Mesenteric fat pad (tissue), 1 donor: ENCODE measurements at places on chromosomes 1 and 21. TPM values are rescaled to one million over a fixed set of nuclear protein-coding genes. Genes with fewer than 3 reads are reported as not detected.

DNA sequence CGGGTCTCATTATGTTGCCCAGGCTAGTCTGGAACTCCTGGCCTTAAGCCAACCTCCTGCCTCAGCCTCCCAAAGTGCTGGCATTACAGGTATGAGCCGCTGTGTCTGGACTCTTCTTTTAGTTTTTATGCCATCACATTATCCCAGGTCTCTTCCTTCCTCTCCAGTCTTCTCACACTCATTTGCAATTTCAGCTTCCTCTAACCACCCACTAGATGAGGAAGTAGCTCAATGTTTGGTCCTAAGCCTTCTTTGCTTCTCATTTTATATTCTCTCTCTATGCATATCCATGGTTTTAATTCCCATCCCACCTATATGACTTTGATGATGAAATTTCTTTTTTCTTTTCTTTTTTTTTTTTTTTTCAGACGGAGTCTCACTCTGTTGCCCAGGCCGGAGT, 3.1 kb upstream of the ZBTB8A start:
- no peak for DNase-seq

- DNase-seq: no peak
Observed at GRCh38 chr21:34782506-34783360, 113.9 kb downstream of the CLIC6 start.

GRCh38 chr1:10085076-10085475, 52.3 kb downstream of the UBE4B start:
- DNase-seq: no peak

DNA sequence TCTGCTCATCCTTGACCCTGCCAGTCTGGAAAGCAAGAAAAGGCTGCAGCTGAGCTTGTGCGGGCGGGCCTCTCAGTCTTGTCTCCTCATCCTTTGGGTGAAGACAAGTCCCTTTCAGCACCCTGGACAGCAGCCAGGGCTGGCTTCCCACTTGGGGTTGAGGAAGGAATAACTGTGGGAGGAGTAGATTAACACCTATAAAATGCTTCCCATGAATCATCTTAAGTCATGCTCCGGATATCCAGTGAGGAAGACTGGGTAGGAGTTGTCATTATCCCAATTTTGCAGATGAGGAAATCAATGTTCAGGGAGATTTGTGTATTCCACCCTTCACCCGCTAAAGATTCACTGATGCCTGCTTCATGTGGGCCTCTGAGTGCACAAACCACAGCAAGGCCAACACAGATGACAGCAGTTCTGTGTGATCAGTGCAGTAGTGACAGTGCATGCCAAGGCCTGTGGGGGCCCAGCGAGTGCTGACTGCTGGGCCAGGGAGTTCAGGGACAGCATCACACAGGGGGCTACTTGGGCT, 20.1 kb upstream of the COL16A1 start:
- DNase-seq: no peak

DNA sequence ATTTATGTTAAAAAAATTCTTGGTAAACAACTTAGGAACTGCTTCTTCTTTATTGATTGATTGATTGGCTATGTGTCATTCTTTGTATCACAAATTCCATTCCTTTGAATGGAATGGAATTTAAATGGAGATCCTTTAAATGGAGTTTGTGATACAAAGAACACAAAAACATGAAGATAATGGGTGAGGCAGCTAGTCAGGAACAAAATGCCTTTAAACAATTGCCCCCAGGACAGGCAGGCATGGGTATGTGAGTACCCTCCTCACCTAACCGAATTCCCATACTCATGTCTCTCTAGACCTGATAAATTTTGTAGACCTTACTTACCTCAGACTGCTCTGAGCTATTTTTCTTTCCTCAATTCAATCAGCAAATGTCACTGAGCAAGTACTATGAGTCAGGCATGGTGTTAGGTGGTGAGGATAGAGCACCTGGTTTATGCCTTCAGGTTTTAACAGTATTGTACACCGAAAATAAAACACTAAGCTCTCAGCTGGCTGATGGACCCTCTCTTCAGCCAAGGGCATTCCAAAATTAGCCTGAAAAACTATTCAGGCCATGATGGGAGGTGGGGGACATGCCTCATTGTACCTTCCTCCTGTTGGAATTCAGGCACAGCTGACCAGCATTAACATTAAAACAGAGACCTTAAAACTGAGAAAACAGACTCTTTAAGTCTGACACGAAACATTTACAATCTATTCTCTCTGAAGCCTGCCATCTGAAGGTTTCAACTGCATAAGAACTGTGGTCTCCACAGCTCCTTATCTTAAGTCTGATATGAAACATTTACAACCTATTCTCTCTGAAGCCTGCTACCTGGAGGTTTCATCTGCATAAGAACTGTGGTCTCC, 58.9 kb downstream of the OLFML3 start:
- no peak for DNase-seq

DNA sequence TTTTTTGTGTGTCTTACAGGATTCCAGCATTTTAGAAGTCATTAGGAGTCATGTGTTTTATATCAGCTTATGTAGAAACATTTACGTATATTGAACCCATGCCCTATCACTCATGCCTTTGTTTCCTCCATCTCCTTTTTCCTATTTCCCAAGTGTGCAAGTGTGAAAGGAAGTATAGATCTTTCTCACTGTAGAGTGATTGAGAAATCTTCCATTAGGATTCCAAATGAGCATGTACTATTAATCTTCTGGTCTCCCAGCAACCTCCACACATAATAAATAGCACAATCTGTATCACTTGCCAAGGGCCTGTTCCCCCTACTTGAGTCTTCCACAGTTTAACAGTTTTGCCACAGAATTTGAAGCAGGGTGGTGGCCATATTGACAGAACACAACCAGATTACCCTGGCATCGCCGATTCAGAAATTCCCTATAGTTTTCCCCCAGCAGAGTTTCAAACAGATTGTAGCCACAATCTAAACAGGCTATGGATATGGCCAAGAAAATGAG, 1052.8 kb downstream of the TTLL7 start:
- no peak for DNase-seq

GRCh38 chr1:186679924-186680244, 339 bp downstream of the PTGS2 start:
- DNase-seq: no peak

Gene KRTAP19-3
- total RNA-seq: not detected

Gene CCDC27
- not detected for total RNA-seq

Gene SPRR2G
- not detected for total RNA-seq

Gene PEAR1
- 17.7 TPM for total RNA-seq
